ENCODE measurements at places on chromosomes 11 and 22.

DNA sequence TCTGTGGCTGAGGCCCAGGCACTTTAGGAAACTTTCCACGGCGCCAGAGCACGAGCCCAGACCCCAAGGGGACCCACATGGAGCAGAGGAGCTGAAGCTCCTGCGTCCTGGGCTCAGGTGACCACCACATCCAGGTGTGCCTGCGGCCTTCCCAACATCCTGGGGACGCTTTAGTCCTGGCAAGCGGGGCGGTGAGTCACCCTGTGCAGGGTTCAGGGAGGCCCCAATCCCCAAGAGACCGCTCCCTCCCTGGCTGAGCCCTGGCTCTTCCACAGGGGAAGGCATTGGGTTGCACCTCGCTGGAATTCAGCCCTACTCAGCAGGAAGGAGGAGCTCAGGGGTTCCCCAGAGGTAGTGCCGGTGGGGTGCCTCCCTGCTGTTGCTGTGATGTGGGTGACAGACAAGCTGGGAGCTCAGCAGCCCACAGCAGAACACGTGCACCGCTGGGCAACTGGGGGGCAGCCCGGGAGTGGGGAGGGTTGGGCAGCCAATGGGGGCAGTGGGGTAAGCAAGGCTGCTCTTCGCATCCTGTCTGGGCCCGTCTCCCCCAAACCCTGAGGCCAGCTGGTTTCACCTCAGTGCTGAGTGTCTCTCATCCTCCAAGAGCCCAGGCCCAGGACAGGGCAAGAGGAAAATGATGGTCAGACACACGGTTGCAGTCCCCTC lies 802.8 kb downstream of the BRD1 start:
- no peak for DNase-seq

GRCh38 chr11:79406376-79406775 lies 34.5 kb downstream of the TENM4 start:
- DNase-seq: no peak

DNA sequence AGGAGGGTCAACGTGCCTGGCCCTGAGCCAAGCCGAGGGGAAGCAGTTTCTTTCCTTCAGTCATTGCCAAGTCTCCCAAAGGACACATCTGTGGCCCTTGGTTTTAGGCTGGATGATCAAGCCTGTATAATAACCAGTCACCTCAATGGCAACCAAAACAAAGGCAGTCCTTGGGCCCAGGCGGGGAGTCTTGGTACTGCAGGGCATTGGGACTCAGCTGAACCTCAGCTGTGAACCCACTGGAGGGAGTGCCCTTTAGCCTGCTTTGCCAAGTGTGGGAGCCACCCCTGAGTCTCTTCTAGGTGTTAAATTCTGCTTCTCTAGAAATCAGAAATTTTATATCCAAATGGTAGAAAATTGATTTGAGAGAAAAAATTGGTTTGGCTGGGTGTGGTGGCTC lies 36.9 kb downstream of the CPT1A start:
- DNase-seq: no peak

DNA sequence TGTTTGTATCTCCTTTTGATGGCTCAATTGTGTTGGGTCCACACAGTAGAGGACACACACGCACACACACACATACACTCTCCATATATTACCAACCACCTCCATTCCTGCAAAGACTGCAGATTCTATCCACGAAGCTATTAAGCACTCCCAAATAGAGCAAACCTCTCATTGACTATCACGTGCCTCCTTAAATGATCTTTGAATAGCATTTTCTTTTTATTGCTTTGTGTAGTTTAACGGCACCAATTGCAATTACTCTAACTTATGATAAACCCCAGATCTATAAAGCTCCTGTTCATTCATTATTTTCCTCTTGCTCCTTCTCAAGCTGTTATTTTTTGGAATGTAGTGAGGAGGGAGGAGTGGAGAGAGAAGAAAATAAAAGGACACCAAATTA lies 204.7 kb downstream of the ST3GAL4 start:
- DNase-seq: no peak

GRCh38 chr22:24391836-24392217 lies 35.6 kb upstream of the ADORA2A start:
- no peak for DNase-seq

- no peak for DNase-seq
Measured at GRCh38 chr22:20058989-20059770, 20.9 kb upstream of the DGCR8 start.

DNA sequence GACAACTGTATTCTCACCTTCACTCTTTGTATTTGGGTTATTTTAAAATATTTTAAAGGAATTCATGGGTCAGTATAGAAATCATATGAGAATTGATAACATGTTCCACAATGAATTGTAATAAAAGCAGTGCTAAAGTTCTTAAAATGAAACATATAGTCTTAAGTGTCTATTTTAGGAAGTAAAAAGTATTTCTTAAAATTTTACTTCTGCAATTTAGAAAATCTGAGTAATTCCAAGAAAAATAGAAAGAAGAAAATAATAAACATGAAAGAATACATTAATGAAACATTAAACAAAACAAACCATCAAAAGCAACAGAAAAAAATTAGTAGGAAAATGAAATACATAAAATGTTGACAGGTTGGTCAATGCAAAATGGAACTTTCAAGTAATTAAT lies 332.4 kb downstream of the ETS1 start:
- no peak for DNase-seq

DNA sequence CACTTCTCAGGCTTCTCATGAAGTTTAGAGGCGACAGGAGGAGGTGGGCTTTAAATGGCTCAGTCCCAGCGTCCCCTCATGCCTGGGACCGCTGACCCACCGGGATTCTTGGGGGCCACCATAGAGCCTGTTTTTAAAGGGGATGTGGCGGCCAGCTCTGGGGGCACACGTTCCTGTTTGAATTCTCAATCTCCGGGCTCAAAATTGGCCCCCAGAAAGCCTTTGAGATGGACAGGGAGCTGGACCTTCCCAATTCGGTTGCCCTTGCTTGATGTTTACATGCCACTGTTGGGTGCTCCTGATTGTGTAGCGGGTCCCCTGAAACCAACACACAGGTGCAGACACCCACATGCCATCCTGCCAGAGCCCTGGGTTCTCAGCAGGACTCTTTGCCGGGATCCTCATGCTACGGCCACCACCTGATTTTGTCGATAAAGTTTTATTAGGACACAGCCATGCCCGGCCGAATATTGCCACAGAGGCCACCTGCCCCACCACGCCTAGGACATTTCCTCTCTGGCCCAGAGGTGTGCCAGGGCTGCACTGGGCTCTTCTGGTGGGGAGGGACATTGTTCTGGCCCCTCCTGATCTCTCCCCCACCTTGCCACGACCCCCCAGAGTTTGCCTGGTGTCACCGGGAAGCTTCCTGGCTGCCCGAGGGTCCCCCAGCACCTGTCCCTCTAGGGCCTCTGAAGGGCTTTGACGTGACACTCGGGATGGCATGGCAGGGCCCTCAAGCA lies 71.6 kb downstream of the KCNQ1 start:
- no peak for DNase-seq

GRCh38 chr11:130215531-130216220 lies 56.1 kb downstream of the ST14 start:
- DNase-seq: no peak
